ENCODE measurements at places on chromosomes 7 and 10.

DNA sequence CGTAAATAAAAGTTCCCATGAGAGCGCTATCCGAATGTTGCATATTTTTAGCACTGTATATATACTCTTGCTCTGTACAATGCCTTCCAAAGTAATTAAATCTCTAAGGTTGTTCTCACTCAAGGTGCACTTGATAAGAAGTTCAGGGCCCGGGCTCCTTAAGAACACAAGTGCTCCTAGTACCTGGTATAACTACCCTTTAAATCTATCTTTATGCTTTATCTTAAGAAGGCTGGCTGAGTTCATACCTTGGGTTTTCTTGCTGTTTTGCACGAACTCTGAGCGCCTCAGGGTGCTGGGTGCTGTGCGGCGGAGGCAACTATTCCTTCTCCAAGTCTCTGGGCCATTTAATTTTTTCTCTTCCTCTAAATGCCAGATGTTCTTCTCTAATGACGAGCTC, 80.4 kb downstream of the DNMBP start:
- no peak for DNase-seq

DNA sequence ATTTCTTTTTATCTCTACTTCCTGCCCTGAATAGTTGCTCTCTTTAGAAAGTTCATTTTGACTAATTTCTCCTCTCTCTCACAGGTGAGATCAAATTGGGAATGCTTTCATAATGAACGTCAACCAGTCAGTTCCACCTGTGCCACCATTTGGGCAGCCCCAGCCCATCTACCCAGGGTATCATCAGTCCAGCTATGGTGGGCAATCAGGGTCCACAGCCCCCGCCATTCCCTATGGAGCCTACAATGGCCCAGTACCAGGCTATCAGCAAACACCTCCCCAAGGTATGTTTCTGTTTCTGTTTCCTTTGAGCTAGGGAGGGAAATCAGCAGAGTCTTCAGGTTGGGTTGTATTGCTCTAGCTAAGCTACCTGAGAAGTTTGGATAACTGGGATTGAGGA, 2.5 kb downstream of the SEC24C start:
- DNase-seq, result no peak

DNA sequence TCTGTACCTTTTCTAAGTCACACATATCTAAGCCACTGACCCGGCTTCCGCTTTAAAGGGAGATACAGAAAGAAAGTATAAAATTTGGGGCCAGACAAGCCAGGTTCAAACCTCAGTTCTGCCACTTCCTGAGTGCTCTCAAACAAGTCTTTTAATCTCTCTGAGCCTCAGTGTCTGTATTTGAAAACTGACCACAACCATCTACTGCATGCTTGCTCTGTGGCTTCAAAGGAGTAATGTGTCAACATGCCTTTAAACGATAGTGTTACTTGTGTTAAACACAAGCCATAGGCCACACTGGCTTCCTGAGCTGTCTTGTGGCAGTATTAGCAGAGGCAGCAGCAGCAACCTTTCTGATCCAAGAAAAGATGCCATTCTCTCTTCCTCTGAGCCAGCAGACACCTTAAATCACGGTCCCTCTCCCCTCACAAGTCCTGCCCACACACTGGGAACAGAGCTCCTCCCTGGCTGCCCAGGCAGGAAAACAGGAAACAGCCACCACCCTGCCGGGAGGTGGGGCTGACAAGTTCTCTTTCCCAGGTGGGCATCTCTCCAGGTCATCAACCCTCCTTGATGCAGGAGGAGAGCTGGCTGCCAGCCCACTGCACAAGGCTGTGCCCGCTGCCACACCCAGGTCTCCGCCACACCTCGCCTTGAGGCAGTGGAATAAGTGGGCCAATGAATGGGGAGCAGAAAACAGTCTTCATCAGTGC, 10.7 kb downstream of the HIP1 start:
- DNase-seq, result no peak

GRCh38 chr7:44285561-44285960, 39.8 kb downstream of the CAMK2B start:
- no peak for DNase-seq

- DNase-seq, result no peak
Observed at GRCh38 chr10:4586776-4587175, 239.2 kb upstream of the AKR1E2 start.

DNA sequence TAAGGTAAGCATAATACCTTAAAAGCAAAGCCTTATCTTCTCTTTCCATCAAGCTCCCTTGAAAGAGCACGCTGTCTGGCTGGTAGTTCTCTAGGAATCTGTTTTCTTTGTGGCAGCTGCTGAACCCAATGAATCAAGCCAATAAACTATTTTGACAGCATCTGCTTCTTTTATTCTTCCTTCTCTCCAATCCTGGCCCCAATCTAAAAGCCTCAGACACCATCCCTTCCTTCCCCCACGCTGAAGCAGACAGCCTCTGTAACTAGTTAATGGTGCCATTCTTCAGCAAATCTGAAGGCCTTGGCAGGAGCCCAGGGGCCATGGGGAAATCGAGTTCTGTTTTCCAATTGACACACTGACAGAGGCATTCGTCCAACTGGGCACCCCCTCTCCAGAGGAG, 186.6 kb upstream of the LYZL1 start:
- no peak for DNase-seq

DNA sequence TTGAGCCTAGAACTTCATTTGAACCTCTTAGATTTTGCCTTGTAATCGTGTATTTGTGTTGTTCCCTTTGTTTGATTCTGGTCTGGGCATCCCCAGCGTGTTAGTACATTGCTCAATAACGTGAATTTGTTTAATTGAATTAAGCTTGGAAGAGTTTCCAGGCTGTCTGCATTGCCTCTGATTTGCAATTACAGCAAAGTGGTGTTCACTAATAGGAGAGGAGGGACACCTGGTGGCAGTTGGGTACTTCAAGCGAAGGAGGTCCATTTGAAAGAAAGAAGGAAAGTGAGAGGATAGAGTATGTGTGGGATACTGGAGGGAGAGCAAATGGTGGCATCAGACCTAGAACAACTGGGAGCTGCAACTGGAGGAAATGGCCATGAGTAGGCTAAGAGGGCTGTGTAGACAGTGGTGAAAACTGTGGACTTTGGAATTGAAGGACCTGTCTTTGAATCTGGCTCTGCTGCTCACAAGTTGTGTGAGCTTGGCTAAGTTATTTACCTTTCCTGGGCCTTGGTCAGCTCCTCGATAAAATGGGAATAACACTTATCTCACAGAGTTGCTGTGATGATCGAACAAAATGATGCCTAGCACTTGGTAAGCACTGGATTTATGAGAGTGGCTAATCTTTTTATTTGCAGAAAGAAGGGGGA, 15.1 kb downstream of the LSMEM1 start:
- no peak for DNase-seq

DNA sequence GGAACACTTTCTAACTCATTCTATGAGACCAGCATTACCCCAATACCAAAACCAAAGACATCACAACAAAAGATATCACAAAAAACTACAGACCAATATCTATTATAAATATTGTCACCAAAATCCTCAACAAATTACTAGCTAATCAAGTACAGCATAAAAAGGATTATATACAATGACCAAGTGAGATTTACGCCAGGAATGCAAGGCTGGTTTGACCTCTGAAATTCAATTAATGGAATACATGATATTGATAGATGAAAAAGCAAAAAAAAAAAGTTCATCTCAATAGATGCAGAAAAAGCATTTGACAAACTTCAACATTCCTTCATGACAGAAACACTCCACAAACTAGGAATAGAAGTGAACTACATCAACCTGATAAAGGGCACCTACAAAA, 175.3 kb downstream of the LCOR start:
- no peak for DNase-seq

GRCh38 chr10:94626476-94626875, 57.1 kb upstream of the CYP2C18 start:
- DNase-seq, result no peak

DNA sequence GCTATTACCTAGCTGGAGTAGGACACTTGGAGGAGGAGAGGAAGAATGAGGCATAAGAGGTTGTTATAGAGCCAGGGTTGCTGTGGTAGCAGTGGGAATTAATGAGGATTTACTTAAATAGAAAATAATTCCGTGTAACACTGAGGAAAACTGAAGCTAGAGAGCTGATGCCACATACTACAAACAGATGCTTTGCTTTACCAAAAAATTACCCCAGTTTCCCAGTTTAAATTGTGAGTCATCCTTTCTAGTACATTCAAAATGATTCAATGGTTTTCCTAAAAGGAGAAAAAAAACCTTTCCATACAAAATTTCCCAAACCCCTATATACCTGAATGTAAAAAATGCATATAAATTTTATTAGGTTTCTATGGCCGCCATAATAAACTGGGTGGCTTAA, 58.3 kb downstream of the ZNF518A start:
- DNase-seq, result no peak

GRCh38 chr7:96045919-96046318, 273.6 kb downstream of the DYNC1I1 start:
- no peak for DNase-seq

DNA sequence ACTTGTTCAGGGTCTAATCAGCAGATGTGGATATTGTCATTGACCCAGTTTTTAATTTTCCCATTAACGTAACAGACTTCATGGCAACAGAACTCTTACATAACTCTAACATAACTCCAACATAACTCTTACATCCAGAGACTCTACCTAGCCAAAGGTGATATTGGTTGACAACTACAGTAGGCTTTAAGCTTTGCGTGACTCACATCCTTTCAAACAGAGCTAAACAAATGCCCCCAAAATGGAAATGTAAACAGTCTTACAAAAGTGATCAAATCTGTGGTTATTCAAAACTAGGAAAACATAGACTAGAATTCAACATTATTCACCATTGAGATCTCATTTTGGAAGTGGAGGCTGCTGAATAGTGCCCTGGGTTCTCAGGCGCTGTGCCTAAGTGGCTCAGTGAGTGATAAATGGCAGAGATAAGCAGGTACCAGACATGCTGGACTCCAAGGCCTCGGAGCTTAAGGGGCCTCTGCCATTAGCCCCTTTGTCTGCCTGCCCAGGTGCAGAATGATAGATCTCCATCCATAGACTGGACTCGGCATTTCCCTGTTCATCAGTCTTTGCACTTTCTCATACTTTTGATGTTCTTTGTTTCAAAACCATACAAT, 34.3 kb upstream of the BTBD16 start:
- no peak for DNase-seq

GRCh38 chr10:71455035-71455434, 58.3 kb downstream of the CDH23 start:
- DNase-seq, result no peak

DNA sequence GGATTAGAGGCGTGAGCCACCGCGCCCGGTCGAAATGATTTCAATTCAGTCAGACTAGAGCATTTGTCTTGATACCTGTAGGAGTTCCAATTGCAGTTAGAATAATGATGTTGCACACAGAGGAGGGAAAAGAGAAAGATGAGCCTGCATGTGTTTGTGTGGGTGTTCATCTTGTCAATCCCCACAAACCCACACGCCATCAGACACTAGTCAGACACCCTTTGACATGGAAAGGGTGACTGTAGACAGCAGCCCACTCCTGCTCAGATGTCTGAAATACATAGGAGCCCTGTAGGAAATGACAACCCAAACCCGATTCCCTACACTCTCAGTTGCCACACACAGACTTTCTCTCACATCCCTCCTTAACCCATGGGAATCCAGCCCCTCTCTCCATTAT, 92.0 kb downstream of the ABLIM1 start:
- DNase-seq, result no peak

- no peak for DNase-seq
Observed at GRCh38 chr7:15104411-15105092, 202.0 kb upstream of the DGKB start.

GRCh38 chr7:78605119-78605518, 806.5 kb downstream of the PHTF2 start:
- no peak for DNase-seq

DNA sequence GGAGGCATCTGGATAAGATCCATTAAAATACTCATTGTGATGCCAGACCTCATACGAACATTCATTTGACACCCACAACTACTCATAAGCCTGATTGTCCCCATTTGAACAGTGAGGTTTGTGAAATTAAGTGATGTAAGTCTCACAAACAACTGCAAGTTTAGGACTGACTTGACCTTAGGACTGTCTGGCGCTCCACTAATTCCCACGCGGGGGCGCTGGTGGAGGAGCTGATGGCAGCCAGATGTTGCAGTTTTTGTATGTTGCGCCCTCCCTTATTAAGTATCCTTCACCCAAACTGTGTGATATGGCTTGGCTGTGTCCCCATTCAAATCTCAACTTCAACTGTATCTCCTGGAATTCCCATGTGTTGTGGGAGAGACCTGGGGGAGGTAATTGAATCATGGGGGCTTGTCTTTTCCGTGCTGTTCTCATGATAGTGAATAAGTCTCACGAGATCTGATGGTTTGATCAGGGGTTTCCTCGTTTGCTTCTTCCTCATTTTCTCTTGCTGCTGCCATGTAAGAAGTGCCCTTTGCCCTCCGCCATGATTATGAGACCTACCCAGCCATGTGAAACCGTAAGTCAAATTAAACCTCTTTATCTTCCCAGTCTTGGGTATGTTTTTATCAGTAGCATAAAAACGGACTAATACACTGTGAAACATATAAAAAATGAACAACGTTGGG, 20.3 kb upstream of the TIAL1 start:
- DNase-seq, result no peak

- DNase-seq, result no peak
Observed at GRCh38 chr10:47098964-47099363, 187.7 kb downstream of the PTPN20 start.

DNA sequence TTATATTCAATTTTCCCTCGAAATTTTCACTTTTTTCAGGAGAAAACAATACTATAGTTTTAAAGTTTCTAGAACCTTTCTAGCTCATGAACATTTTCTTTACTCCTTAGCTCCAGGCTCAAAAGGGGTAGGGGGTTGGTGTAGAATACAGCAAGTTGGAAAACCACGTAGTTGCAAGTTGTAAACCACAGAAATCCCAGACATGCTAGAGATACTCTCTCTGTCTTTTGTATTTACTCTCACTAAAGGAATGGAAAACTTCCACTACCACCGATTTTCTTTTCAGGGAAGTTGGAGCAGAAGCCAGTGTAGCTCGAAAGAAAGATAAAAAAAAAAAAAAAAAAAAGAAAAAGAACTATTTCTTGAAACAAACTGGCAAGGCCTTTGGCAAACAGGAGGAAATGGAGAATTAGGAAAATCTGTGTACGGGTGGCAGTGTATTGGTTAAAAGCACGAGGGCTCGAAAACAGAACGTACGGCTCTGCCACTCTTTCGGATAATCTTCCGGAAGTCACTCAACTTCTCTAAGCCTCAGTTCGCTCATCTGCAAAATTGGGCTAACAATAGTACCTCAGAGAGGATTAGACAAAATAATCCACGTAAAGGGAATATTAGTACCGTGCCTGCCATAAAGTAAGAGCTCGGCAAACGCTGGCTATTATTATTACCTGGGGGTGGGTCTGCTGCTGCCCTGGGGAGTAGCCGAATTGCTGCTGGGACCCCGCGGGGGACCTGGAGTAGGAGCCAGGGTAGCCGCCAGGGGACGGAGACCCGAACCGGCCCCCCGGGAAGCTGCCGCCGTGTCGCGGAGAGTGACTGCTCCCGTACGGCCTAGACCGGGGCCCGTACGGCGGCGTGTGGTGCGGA, 628 bp downstream of the MPLKIP start:
- DNase-seq, result no peak

- DNase-seq, result no peak
Observed at GRCh38 chr7:131076032-131076431, 251.6 kb upstream of the MKLN1 start.

- DNase-seq, result no peak
Observed at GRCh38 chr7:55618913-55619312, 46.6 kb upstream of the VOPP1 start.

Measured in GM12892 (cell line).